ENCODE measurements at places on chromosomes 5 and 9.

- DNase-seq, result no peak
Observed at GRCh38 chr5:141742866-141743851, 61.1 kb upstream of the ARAP3 start.

GRCh38 chr5:11903614-11904264 lies 507 bp downstream of the CTNND2 start:
- DNase-seq, result no peak

- no peak for DNase-seq
Observed at GRCh38 chr5:67526793-67527192, 330.2 kb upstream of the CD180 start.

DNA sequence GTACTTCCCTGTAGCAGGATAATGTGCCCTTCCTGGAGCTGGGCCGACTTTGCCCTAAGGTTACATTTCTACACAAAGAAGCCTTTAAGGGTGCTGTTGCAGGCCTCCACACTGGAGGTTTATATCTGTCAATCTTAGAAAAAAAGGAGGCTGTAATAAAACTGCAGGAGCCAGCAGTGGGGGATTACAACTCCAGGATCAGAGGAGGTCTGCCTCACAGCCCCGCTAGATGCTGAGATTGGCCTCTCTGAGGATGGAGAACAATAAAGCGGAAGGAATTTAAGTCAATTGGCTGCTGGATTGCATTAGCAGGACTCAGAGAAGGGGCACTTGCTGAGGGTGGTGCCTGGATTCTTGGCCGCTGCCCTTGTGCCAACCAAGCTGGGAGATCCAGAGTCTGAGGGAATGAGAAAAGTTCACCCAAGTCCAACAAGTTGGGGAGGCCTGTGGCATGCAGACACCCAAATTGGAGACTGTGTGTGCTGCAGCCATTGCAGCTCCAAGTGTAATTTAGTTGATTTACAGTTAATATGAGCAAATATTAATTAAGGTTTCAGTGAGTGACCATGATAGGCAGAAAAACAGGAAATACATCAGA lies 99.0 kb upstream of the SSBP2 start:
- no peak for DNase-seq

- DNase-seq, result no peak
Observed at GRCh38 chr9:22156586-22156985, 147.5 kb upstream of the CDKN2B start.

- no peak for DNase-seq
Observed at GRCh38 chr5:107671742-107672210, 1.0 kb upstream of the EFNA5 start.

GRCh38 chr9:70874451-70874850 lies 247.0 kb downstream of the TRPM3 start:
- DNase-seq, result no peak

DNA sequence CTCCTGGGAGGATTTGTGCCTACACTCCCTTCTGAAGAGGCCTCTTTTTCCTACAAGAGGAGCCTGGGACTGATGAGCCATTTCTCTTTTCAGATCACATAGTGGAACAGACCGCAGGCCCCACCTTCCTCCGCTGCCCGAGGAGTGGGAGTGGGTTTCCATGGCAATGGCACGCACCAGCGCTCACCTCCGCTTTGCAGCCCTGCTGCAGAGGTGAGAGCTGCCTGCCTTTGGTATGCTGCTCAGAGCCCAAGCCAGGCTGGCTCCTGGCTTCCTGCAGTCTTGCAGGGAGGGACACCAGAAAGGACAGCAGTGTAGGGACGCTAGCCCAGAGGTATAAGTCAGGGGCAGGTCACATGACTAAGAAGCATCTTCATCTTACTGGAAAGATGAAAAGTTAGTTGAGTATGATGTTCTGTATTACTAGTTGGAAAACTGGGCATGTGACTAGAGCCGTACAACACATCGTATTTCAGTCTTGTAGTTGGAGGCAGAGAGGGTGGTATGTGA lies 12.4 kb downstream of the PTTG1 start:
- no peak for DNase-seq

DNA sequence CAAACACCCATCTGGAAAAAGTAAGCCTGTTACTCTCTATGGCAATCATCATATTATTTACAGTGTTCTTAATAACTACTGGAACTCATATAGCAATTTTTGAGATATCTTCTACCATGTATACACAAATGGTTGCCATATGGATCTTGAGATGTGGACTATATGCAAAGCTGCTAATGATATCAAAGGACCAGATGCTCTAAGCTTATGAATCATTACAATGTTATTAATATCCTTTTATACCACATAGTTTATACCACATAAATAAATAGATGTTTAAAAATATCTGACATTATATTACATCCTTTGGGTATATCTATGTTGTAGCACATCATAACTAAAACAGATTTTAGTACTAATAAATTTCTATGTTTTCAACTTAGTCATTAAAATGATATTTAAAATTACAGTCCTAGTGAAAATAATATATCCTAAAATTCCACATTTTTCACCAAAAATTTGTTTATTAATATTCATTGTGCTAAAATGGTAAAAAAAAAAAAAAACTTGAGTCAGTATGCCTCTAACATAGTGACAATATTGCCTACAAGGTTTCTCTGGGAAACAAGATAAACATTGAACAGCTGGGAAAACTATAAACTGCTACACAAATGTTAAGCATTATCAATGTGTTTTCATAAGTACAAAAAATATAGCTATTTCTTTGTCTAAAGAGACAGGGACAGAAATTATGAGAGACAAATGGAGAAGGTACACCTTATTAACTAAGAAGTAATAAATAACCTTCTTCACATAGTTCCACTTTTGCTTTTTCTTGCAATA lies 85.5 kb downstream of the DTWD2 start:
- DNase-seq, result no peak

DNA sequence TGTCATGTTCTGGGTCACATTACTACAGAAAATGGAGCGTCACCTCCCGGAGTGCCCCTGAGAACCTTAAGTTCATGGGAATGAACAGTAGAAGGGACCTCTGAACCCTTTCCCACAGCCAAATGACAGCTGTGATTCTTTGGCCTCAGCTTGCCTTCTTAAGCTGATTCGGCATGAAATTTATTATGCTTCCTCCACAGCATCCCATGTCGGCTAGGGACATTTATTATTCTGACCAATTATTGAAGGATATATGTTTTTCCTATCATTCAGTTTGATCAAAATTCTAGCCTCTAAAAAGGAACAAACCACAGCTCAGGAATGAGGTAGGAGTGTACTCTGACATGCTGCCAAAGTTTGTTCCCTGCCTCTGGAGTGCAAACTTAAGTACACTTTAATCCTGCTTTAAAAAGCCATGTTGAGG lies 440.6 kb downstream of the CETN3 start:
- no peak for DNase-seq

GRCh38 chr9:36118706-36119105 lies 17.8 kb upstream of the GLIPR2 start:
- DNase-seq, result no peak

DNA sequence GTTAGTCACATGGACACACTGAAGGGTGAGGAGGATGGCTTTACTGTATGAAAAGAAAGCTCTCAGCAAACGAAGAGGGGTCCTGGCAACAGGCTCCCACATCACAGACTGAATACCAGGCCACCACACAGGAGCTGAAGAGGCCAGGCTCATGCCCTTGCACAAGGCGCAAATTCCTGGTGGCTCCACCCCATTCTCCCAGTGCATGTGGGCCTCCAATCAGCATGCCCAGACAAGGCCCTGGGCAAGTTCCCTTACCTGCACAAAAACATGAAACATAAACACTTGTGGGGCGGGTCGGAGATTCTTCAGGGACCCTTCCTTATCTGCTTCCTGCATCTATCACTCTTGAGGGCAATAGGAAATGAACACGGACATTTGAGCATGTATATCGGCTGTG lies 935.8 kb upstream of the EDIL3 start:
- DNase-seq, result no peak

DNA sequence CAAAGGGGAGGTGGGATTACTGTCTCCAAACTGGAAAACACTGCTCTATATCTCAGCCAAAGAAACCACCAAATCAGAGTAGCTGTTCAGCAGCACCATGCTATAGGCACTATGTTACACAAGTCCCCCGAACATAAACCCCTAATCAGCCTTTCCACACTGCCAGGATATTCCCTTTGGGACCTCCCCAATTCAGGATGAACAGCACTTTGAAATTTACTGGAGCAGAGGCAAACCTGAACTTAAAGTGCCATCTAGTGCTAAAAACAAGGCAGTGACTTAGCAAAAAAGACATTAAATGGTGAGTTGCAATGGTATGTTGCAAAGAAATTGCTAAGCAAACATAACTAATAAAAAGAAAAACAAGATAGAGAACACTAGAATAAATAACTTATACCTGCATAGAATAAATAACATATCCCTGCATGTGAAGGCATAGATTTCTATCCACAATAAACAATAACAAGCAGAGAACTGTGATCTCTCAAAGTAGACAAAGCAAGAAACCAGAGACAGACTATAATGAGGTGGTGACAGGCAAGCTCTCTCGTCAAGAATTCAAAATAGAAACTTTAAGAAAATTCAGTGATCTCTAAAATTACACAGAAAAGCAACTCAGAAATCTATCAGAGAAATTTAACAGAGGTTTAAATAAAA lies 584.4 kb upstream of the ACO1 start:
- no peak for DNase-seq

GRCh38 chr5:96528826-96529474 lies 95.9 kb upstream of the PCSK1 start:
- no peak for DNase-seq

- DNase-seq, result no peak
Observed at GRCh38 chr5:139181322-139181730, 16.8 kb downstream of the SIL1 start.

- DNase-seq, result no peak
Observed at GRCh38 chr5:171609806-171610452, 175.7 kb upstream of the SMIM23 start.

DNA sequence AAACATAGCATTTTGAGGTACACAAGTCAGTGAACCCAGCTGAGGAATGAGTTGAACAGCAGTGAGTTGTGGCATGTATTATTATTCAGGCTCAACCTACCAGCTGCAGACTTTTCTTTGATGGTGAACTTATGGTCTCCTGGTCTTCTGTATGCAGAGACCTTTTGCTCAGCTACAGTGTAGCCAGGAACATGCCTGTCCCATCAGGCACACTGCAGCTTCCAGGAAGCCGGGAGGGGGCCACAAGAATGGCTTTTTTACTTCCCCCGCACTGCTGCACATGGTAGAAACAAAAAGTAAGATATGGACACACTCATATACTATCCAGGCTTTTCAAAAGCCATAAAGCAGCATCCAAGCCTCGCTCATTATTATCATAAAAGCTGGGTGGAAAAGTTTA lies 65.3 kb upstream of the PLPP1 start:
- no peak for DNase-seq

- no peak for DNase-seq
Observed at GRCh38 chr9:29183971-29184370, 1610.7 kb upstream of the C9orf72 start.

GRCh38 chr5:91007780-91008402 lies 375.2 kb downstream of the ARRDC3 start:
- DNase-seq, result no peak

- no peak for DNase-seq
Observed at GRCh38 chr5:156479849-156480248, 152.9 kb downstream of the SGCD start.

GRCh38 chr5:156155598-156155997 lies 171.4 kb upstream of the SGCD start:
- DNase-seq, result no peak

- no peak for DNase-seq
Observed at GRCh38 chr5:142110046-142110531, 1.5 kb downstream of the NDFIP1 start.

DNA sequence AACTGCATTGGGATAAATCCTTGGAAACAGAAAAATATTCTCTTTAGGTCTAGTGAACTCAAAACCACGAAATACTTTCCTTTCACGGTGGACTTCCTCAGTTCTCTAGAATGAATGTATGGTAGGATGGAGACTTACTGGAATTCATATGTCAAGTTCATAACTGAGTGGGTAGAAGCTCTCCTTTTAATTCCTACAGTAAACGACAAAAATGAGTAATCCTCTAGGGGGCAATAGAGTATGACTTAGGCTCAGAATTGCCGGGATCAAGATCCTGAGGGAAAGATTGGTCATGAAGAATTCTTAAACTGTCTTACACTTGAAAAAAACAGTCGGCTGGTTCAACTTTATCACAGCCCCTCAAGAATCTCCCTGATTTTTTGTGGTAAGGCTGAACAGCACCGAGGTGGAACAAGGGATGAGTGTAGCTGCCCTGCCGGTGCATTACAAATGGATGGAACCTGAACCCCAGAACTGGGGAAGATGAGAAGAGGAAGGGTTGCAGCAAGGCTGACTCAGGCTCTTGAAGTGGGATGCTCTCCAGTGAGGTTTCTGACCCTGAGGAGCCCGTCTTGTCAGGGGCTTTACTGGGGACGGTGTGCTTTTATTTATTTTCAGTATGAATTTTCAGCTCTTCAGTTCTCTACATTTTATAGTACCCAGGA lies 14.0 kb upstream of the LOX start:
- no peak for DNase-seq

DNA sequence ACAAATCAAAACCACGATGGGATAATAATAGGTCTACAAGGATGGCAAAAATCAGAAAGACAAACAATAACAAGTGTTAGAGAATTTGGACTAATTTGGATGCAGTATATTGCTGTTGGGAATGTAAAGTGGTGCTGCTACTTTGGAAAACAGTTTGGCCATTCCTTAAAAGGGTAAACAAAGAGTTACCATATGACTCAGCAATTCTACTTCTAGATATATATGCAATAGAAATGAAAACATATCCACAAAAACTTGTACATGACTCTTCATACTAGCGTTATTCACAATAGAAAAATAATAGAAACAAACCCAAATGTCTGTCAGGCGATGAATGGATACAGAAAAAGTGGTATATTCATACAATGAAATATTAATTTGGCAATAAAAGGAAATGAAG lies 58.3 kb downstream of the JAK2 start:
- DNase-seq, result no peak

DNA sequence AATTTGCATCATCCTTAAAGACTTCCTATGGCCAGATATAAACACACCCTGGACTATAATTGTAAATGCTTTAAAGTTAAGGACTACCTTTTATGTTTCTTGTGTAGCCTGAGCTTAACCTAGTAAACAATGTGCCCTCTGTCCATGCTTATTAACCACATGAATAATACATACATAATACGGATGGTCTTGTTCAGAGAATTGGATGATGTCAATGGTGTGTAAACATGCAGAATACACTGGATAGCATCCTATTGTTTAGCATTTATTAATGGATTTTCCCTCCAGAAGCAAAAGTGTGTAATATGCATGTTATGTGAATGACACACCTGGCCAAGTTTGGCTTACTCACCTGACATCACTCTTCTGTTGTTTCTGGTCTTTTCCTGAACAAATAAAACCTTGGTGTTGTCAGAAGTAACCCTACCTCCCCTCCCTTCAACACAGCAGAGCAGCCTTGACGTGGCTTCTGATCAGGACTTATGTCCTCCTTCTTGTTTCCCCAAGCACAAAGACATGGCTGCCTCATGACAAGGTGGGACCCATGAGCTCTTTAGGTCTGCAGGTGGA lies 517.9 kb downstream of the MTRR start:
- DNase-seq, result no peak

GRCh38 chr9:135811801-135812200 lies 95.5 kb downstream of the CAMSAP1 start:
- no peak for DNase-seq

- no peak for DNase-seq
Observed at GRCh38 chr5:139636975-139637408, 11.2 kb upstream of the CXXC5 start.
